ENCODE measurements at places on chromosomes 12 and 14.

GRCh38 chr14:102491786-102492530 lies 17.6 kb downstream of the ANKRD9 start:
- no peak for DNase-seq

GRCh38 chr14:67395876-67396189 lies 16.1 kb downstream of the PLEK2 start:
- no peak for DNase-seq

- DNase-seq: no peak
Observed at GRCh38 chr12:6925540-6926279, 2.0 kb upstream of the ATN1 start.

DNA sequence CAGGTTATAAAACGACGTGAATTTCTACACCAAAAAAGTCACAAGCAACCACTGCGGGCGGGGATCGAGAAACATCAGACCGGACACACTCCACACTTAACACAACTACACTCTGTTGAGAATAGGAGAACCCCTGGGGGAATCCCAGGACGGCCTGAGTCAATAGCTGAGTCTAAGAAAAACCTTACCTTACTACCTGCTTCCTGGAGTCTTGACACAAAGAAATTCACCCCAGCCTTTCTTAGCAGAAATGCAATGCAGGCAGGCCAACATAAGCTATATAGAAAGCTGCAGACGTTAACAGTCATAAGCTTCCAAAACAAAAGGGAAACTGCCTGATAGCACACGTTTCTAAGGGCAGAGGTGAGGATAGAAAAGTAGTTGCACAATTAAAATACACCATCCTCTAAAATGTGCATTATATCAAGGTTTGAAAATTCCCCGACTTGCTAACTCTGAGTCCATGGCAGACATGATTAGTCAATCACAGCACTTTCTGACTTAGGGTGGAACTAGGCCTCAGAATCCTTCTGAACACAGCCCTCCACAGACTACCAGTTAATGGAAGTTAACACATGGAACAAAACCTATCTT lies 68.0 kb downstream of the CCDC88C start:
- peak; percentile 68 for DNase-seq

- DNase-seq: no peak
Observed at GRCh38 chr14:98940693-98941437, 331.1 kb downstream of the BCL11B start.

DNA sequence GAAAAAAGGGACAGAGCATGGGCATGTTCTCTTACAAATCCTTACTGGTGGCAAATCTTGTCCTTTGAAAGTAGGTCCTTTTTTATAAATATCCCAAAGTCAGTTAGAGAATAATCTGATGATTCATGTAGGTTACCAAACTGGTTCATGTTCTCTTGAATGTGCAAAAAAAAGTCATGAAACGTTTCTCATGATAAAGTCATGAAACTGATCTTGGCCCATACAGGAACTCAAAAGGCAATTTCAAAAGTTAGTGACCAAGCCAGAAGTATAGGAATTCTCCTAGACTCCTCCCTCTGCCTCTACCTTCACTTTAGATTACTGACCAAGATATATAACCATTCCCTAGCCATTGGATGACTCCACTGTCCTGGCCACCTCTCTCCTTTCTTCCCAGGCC lies 27.3 kb upstream of the SPTSSA start:
- DNase-seq: no peak

- DNase-seq: no peak
Observed at GRCh38 chr14:68165274-68165843, 345.8 kb downstream of the RAD51B start.

DNA sequence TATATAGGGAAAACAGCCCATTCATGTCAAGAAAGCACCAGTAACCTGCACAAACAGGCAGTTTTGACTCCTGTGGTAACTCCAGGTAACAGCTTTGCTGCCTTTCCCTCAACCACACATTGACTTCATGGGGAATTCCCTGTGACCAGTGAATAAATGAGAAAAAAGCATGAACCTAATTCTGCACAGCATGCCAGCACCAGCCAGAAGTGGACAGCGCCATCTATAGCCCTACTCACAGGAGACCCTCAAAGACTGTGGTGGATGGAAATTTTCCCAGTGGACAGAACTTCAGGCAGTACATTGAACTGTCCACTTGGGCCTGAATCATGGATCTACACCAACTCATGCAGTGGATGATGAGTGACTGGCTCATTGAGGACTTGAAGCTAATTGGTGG lies 152.1 kb downstream of the SLC8A3 start:
- no peak for DNase-seq

DNA sequence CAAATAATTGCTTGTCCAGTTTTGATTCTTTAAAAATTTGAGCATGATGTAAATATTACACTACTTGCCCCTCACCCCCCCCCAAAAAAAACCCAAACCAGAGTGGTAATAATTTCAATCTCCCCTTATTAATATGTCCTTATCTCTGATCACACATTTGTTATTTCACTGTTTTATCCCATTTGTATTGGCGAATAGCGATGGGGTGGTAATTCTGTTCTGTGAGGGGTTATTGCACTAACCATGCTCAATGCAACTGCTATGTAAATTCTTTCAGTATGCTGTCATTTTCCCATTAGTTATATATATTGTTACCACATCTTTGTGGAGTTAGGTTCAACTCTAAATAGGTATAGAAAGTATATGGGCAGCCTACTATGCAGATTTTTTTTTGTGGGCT lies 1.1 kb downstream of the RIMKLB start:
- DNase-seq: no peak

DNA sequence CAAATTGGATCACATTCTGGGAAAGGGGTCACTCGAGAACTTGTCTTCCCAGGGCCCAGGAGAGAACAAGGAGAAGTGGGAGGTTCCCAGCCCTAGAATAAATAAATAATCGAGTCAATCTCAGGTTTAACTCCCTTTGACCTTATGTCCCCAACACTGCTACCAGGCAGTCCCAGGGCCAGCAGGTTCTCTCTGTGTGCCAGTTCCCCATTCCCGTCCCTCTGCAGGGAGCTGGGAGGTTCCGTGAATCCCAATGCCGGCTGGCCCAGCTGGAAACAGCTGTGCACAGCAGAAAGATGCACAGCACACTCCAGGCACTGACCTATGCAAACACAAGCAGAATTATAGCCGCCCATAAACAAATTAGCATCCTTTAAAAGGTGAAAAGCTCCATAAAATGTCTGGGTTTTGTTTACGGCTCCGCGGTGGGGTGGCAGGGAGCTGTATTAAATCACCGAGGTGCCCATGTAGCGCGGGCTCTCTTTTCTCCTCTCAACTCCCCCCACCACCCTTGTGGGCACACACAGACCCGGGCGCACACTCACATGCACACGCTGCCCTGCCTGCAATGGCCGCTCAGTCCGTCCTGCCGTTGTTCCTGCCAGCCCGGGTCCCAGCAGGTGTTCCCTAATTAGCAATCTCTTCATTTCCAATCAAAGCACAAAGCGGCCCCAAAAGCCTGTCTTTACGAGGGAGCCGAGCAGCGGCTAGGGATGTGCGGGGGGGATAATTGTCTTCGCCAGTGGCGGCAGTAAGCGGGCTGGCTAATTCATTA lies 46.6 kb upstream of the ESRRB start:
- DNase-seq: no peak

DNA sequence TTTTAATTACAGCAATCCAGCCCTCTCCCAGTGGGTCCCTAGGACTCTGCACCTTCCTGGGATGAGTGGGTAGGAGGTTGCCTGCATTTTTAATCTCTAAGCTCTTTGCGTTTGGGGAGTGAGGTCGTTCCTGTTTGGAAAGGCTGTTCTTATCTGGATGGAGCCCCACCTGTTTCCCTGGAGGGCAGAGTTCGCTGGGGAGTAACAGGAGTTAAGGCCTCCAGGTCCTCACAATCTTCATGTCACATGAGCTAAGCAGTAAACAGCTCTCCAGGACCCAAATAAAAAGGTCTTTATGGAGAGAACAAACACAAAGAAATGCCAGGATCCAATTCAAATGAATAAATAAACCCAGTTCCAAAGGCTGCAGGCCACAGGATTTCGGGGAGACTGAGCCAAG lies 56.0 kb upstream of the RFLNA start:
- no peak for DNase-seq

DNA sequence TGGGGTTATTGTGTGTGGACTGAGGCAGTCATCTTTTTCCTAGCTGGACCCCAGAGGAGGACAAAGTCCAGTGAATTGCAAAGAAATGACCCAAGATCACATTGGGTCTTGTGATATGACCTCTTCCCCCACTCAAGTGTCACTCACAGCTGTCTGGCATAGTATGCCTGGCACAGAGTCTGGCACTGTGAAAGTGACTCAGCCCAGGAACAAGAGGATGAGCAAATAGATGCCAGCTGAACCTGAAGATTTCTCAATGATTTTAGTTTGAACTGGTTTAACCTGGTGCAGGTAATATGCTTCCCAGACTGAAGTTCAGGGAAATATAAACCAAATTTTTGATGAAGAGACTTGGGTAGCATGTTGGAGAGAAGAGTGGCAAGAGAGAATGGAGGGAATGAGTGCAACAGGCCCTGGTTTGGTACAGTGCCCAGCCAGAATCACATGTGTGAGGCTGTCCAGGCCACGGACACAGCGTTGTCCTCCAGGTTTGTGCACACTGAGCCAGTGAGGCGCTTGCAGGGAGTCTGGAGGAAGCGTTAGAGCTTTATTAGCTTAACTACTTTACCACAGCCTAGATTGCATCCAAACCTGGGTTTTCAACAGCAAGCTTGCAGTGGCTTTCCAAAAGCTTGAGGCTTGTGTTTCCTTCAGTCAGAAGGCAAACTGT lies 332.9 kb downstream of the NUAK1 start:
- no peak for DNase-seq

DNA sequence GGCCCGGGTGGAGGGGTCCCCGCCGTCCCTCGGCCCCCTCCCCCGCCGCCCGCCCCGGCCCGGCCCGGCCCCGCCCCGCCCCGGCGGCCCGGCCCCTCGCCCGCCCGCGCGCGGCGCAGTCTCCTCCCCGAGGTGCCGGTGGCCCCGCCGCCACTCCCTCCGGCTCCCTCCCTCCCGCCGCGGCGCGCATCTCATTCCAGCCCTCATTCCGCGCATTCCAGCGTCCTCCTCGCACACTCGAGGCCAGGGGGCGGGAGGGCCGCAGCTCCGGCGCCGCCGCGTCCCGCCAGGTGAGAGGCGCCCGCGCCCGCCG lies at the start of gene TEAD4:
TEAD4 (plus strand) TSS at position 206 of the 313 bp plus-strand sequence.
- peak; percentile 10 for DNase-seq

DNA sequence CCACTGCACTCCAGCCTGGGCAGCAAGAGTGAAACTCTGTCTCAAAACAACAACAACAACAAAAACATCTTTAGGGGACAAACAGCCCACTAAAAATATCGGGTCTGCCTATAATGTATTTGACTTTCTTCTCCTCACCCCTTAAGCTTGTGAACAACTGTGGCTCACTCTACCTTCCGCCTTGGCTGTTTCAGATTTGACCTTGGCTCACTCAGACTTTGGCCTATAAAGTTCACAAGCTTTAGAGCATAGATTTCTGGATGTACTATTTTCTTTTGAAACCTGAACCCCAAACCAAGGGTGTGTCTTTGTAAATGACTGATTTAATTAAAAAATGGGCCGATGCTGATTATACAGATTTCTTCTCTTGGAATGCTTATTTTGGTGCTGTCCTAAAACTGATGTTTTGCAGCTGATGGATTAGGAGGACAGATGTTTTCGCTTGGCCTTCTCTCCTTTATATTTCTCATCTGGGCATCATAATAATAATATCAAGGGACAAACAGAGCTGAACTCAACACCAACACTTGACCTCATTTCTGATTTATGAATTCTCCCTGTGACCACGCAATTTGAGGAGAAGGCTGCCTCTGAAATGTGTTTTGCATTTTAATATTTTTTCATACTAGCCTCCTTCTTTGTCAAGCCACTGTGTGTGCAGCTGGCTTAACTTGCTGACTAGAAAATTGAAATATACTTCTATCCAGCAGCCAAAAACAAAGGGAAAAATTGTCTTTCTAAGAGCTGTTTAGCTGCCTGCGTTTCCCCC lies 40.2 kb upstream of the RASSF3 start:
- no peak for DNase-seq

GRCh38 chr12:75746621-75747020 lies 235.2 kb upstream of the KRR1 start:
- no peak for DNase-seq

DNA sequence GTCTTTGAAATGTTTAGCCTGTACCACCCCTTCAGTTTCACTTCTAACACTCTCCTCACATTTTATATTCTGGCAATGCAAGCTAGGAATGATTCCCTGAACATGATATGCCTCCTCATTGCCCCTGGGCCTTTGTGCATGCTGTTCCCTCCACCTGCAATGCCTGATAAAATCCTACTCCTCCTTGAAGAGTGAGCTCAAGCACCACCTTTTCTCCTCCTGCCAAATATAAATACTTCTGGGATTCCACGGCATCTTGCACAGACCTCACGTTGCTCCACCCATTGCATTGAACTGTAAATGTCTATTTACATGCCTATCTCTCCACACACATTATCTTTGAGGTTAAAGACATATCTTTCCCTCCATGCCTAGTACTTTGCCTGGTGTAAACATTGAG lies 21.1 kb downstream of the NKX2-1 start:
- DNase-seq: no peak

- no peak for DNase-seq
Observed at GRCh38 chr12:18868717-18869116, 130.8 kb downstream of the CAPZA3 start.

DNA sequence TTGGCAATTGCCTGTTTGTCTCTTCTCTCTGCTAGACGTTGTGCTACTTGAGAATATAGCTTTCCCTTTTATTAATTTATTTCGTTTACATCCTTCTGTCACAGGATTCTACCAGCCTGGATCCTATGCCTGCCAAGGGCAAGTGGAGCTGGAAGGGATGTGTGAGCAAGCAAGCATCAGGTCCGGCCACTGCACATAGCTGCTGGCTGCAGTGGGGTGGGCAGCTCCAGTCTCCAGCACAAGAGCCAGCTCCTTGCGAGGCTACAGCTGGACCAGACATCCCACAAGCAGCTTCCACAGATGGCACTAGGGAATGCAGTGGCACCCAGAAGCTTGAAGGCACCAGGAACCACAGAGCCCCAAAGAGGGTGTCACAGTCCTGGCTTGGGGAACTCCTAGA lies 225.0 kb downstream of the KCNC2 start:
- DNase-seq: no peak

GRCh38 chr12:98373025-98373554 lies 142.3 kb upstream of the TMPO start:
- no peak for DNase-seq

DNA sequence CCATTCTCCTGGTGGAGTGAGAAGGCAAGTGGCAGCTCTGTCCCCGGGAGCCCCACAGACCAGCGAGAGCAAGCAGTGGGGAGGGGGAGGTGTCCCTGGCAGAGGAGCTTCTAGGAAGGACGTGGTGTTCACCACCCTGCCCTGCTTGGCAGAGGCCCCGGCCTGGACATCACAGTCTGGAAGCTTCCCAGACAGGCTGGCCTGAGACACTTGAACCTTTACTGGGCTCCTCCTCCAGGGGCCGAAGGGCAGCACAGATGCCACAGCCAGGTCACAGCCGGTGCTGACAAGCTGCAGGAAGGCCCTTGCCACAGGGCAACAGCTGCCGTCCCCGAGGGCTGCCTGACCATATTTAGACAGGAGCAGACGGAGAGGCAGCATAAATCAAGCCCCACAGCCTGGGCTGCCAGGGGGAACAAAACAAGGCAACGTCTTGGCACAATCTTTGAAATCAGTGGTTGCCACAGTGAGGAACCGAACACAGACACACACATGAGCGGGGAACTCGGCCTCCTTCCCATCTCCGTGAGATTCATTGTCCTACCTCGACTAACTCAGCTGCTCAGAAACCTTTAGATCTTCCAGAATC lies 28.5 kb downstream of the PRIMA1 start:
- no peak for DNase-seq
